ENCODE measurements at places on chromosomes 7 and 10.

DNA sequence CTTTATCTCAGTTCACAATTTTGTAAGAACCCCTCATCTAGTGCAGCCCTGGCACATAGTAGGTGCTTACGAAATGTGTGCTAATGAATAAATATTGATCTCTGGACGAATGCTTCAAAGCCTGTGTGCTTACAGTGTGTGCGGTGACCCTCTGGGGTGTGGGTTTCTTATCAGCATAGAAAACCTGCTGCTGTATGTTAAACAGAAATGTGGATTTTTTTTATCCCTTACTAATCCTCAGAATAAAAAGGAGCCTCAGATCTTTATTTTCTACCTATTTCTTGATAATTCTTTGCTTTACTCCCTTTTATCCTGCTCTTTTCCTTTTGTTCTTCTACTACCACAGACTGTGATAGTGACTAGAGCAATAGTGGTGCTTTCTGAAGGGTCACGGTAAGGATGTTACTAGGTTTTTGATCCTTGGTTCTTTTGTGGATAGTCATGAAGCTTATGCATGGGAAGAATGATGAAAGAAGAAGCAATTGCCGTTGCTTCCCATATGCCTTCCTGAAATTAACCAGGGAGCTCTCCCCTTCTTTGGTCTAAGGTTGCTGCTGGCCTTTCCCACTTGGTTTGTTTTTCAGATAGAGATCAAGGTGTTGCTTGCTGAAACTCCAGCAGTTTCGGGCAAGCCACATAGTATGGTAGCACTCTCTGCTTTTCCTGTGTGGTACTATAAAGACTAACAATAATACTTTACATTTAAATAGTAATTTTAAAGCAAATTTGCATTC lies 44.7 kb downstream of the SPAG6 start:
- no peak for DNase-seq

- DNase-seq: no peak
Measured at GRCh38 chr7:66583490-66584110, 45.1 kb upstream of the KCTD7 start.

GRCh38 chr10:64601298-64601697 lies 1080.1 kb downstream of the REEP3 start:
- no peak for DNase-seq

DNA sequence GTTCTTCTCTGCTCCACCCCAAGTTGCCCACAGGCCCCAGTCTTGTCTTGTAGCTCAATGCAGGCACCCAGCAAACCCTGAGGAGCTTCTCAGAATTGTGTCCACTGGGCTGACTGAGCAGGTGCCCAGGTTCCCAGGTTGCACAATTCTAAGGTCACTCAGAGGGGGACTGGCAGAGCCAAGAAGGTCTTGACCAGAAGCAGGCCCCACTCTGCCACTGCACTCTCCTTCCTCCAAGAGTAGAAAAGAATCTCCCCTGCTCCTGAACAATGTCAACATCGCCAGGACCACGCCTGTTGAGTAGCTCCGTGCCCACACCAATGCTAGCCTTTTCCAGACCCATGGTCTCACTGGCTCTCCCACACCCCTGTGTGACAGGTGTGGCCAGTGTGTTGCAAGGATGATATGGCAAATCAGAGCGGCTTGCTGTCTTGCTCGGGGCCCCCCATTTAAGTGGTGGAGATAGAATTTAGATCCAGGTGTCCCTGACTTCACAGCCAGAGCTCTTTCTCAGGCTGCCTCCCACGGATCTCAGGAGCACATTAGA lies 577 bp downstream of the LRRC18 start:
- no peak for DNase-seq

- no peak for DNase-seq
Measured at GRCh38 chr7:43586251-43586900, 3.5 kb downstream of the STK17A start.

DNA sequence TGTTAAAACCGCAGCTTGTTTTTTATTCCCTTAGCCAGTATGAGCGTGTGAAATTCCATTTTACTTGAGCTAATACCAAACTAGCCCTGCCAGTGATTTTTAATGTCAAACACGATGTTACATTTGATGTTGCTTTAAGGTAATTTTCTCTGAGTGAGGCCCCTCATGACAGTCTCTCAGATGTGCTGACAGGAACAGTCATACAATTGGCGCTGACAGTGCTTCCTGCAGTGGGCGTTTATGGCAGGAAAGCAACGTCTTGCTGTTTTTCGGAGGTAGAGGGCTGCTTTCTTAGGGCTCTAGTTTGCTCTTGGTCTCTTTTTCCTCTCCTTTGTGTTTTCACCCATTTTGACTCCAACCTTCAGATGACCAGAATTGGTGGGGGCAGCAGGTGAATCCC lies 19.3 kb downstream of the PON1 start:
- DNase-seq: no peak

DNA sequence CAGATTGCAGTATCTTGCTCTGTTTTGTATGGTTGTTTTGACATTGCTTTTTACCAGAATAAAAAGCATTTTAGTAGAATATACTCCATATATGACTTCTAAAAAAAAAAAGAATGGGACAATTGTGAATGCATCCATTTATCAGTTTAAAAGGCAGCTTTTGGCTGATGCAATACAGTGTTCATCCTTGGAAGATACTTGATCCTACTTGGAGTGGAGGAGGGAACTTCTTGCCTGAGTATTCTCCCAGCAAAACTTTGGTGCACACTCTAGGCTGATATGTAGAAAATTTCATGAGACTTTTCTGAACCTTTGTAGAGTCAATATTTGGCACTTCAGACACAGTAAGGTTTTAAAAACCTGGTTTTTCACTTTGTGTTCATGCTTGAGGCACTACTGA lies 40.2 kb downstream of the WDR11 start:
- no peak for DNase-seq

- DNase-seq: no peak
Measured at GRCh38 chr10:129949411-129949810, 14.7 kb downstream of the EBF3 start.

DNA sequence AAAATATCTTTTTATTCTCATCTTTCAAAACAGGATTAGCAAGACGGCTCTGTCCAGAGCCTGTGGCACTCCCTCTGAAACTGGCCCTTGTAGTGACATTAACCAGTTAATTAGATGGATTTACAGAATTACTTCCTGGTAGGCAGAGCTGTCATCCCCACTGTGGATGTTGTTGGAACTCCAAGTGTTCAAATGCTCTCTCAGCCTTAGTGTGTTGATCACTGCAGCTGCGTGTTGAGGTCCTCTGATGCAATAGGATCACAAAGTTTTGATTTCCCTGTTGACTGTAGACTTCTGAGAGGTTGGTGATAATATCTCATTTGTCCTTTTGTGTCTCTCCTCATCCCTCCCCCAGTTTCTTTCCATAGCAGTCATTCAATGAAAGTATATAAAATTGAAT lies 117.3 kb upstream of the CDK6 start:
- DNase-seq: no peak

DNA sequence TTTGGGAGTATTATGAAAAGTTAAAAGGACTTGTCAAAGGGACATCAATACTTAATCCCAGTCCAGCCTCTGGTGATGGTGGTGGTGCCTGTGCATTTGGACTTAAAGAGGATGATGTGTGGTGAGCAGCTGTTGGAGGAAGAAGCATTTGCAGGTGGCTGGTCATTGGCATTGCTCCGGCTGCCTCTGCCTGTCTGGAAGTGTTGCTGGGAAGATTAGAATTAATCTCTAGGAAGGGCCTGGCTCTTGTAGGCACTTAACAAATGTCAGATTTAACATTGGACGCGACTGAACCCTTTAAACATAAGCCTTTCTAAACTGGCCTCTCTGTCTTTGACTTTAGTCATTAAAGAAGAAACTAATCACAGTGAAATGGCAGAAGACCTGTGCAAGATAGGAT lies 58.8 kb downstream of the FIGNL1 start:
- no peak for DNase-seq

GRCh38 chr7:45027774-45028114 lies 27.7 kb downstream of the CCM2 start:
- no peak for DNase-seq

GRCh38 chr7:42096681-42097561 lies 140.1 kb downstream of the GLI3 start:
- DNase-seq: no peak

DNA sequence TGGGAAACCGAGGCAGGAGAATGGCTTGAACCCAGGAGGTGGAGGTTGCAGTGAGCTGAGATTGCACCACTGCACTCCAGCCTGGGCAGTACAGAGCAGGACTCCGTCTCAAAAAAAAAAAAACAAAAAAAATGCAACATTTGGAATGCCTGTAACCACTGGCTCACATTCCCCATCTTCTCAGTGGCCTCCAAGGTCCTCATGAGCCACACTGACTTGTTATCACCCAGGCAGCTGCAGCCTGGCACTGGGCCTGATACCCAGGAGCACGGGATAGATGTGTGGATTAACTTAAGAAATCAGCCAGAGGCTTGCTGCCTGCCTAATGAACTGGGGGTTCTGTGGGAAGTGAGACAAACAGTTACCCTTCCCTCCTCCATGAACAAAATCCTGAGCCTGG lies 23.0 kb downstream of the JCAD start:
- DNase-seq: no peak

DNA sequence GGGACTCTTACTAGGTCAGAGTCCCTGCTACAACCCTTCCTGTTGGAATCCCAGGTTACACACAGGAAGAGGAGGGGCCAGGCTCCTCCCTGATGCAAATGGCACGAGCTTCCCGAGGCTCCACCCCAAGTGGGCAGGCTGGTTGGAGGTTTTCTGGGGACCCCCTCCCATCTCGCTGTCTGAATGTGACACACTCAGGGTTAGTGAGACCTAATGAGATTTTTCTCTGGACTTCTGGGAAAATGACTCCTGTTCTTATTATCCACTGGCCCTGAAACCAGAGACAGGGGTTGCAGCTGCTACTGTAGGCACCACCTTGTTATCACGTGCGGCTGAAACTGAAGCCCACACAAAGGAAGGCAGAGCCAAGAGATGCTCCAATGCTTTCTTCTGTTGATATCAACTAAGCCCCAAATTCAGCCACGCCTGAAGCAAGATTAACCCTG lies 103.3 kb downstream of the FAM107B start:
- no peak for DNase-seq

GRCh38 chr10:90417029-90417428 lies 440.8 kb downstream of the HTR7 start:
- no peak for DNase-seq

- DNase-seq: no peak
Measured at GRCh38 chr10:108049668-108050067, 885.2 kb upstream of the SORCS1 start.

- DNase-seq: no peak
Measured at GRCh38 chr10:49498425-49498824, 40.5 kb downstream of the ERCC6 start.

DNA sequence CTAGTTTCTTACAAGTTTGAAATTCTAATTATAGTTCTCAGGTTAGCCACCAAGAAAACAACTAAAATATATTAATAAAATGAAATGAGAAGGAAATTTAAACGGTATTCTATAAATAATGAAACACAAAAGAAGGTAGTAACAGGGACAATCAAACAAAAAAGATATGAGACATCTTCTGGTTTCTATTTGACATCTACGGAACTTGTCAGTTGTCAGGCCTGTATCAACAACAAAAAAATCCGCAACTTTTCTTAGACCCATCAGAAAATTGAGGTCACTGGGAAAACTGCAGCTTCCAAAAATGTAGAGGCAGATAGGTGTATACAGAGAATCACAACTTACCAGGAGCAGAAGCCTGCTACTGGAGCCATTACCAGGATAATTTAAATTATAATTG lies 70.6 kb downstream of the ZPBP start:
- no peak for DNase-seq

DNA sequence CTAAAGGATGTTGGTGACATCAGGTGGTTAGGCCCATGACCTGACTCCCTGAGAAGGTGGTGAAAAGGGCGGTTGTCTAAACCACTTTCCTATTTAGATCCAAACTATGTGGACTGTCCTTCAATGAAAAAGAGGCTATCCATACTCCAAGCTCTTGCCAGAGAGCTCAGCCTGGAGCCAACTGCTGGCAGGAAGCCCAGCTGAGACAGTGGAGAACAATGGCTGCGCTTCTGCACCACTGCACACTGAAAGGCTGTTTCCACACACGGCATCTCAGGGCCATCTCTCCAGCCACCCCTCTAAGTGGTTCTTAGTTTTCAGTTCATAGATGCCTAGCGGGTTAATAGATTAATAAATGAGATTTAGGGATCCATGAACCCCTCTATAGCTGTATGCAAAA lies 488.8 kb upstream of the ZMIZ1 start:
- no peak for DNase-seq

GRCh38 chr7:121494516-121494915 lies 98.4 kb upstream of the FAM3C start:
- no peak for DNase-seq

DNA sequence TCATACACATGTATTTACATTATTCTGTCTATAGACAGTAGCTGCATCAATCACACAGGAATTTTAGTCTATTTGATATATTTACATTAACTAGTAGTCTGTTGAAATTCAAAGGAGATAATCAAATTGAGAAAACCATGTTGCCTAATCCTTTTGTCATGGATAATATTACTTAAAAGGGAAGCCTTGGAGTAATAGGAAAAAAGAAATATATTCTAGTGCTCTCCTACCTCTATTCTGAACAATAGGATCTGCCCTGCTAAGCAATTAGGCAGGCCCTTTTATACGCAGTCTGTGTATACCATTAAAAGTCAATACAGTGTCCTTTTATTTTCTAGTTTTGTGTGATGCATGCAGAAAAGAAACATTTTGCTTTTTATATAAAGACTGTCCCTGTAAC lies 24.5 kb downstream of the UMAD1 start:
- no peak for DNase-seq

DNA sequence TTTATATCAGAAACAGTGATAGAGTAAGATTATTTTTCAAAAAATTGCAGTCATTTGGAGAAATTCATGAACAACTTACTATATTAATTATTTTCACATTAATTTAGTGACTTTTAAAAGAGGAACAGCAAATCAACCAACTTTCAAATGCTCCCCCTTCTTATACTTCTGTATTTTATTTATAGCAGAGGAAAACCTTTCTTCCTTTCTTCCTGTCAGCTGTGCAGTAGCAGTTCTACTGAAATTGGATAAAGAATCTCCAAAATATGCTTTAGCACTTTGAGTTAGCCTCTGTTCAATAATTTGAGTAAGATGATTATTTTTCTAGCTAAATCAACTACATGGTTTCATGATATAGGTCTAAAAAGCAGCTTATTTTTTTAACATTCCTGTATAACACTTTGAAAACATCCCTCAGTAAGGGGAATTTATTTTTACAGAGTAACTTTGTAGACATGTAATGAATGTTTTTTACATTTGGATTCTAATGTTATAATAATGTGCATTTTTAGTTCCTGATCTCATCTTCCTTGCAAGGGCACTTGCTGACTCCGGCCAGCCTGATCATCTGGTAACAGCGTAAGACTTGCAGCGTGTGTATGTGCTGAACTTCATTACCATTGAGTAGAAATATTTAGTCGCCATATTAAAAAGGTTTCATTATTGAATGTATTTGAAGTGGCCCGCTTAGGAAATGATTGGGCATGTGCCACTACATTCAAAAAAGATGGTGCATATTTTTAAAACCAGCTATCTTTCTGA lies 158.3 kb upstream of the HDAC9 start:
- no peak for DNase-seq

GRCh38 chr7:3301831-3302618 lies 973 bp downstream of the SDK1 start:
- peak; percentile 35 for DNase-seq

GRCh38 chr10:110851020-110851612 lies 20.6 kb upstream of the PDCD4 start:
- peak; percentile 45 for DNase-seq

- DNase-seq: no peak
Measured at GRCh38 chr7:119545118-119545517, 727.9 kb upstream of the KCND2 start.
